ENCODE measurements at places on chromosomes 12 and 14.

DNA sequence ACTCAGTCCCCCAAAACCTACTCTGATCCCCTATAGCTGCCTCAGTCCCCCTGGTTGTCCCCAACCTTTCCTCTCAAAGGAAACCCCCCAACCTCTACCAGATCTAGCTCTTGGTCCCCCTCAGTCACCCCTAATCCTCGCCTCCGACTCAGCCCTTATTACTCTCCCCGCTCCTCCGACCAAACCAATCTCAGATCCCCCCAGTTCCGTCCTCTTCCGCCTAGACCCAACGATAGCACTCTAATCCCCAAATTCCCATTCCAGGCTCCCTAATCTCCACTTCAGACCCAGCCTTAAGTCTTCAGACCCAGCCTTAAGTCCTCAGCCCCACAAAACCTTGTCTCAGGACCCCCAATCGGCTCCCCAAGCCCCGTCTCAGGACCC is 612 bp downstream of the VPS37B start:
- DNase-seq, result no peak

- DNase-seq, result no peak
These were observed 35.6 kb downstream of the DGLUCY start for GRCh38 chr14:91149462-91149861.

DNA sequence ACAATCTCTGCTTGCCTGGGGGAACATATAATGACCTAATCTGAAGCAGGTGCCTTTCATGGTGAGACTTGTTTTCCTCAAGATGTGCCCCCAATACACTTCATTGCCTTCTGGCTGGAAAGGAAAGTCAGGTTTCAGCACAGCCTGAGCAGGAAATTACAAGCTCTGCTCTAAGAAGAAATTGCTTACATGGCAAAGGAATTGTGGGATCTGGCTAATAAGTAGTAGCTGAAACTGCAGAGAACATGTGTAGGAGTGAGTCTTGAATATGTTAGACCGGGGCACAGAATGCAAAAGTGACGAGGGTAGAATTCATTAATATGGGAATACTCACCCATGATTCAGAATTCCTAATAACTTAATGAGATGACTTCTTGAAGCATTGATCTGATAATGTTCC is 6.3 kb upstream of the CFAP54 start:
- DNase-seq, result no peak

- no peak for DNase-seq
These were observed 219.1 kb upstream of the NPAS3 start for GRCh38 chr14:32719601-32720000.

DNA sequence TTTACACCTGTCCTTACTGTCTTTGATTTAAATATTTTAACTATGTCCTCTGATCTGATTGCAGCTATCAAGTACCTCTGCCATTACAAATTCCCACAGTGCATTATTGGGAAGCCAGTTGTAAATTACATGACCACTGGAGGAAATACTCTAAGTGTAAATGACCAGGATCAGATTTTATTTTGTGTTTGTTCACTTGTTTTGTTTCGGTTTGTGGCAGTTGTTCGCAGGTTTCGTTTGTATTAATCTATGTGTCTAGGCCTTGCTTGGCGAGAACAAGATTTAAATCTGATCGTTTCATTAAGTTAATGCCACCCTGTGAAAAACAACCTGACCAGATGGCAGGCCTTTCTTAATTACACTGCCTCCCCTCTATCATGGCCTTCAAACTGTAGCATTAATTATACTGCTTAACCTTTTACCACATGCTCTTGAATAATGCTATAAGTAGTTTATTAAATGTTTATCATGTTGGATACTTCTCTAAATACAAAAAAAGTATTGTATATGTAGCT is 990.1 kb downstream of the TMTC2 start:
- no peak for DNase-seq

- DNase-seq, result no peak
These were observed 9.0 kb upstream of the COL2A1 start for GRCh38 chr12:48013287-48013686.

DNA sequence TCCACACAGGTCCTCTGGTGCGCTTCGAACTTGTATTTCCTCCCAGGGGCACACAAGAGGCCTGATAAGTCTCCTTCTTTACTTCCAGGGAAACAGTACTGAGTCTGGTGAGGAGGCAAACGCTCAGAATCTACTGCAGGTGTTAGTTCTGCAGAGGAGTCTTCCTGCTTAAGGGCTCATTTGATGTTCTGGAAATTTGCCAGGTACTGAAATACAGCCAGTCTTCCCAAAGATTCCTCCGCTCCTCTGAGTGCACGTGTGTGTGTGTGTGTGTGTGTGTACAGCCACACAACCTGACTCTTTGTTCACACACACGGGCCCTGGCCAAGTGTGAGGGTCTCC is 92.0 kb downstream of the FBXL14 start:
- DNase-seq, result no peak

DNA sequence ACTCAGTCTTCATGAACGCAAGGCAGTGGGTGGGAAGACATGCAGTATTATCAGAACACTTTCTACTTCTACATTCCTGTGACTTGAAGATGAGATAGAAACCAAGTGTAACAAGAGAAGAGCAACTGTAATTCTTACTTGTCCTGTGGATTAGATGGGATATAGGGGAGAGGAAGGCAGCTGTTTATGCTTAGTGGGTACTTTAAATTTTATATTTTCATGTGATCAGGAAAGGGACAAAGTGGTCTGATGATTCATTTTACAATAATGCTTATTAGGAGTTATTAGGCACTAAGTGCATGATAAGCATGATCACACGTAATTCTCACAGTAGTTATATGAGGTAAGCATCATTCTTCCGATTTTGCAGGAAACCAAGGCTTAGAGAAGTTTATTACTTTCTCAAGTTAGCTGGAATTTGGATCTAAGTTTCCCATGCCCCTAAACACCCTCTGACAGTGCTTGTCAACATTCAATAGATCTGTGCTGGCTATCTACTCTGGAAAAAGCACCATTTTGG is 52.7 kb downstream of the PTGER2 start:
- DNase-seq, result no peak

GRCh38 chr14:68819260-68819691 is 26.4 kb upstream of the ZFP36L1 start:
- DNase-seq, result no peak

DNA sequence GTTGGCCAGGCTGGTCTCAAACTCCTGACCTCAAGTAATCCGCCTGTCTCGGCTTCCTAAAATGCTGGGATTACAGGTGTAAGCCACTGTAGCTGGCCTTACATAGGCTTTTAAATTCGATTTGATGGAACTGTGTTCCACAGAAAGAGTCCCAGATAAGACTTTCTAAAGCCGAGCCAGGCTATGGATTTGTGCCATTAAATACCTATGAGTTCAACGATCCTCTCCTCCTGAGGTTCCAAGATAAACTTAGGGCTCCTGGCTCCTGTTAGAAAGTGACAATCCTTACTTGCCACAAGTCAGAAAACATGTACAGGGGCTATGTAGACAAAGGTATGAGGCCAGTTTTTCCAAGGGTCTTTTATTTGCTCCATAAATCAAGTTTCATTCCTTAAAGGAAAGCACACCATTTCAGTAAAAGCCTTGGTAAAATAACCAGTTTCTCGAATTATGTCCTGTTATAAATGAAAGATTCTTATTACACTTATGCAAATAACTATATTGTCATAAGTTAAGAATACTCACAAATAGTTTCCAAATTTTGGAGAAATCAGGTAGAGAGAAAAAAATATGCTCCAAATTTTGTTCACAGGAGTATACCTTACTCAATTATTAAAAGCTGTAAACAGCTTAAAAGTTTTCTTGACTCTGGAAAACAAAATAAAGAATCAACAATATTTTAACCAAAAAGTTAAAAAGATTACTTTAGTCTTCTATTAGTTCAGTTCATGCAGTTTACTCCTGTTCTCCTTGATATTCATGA is 36.1 kb upstream of the LRRK2 start:
- DNase-seq, result no peak

DNA sequence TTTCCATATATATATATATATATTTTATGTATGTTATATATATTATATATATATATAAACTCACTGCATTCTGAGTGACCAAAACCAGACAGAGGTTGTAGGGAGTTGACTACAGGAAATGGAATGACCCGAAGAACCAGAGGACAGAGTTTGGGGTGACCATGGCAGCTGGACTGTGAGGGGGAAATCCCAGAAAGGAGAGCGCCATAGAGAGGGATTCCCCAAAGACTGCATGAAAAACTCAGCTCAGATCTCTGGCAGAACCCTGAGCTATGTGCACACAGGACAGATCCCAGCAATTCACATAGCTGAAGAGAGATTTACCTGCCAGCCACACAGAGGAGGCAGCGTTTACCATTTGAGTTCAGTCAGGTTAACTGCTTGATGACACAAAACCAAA is 19.7 kb upstream of the INF2 start:
- DNase-seq, result no peak

GRCh38 chr12:102673606-102674005 is 193.2 kb upstream of the IGF1 start:
- DNase-seq, result no peak
